T-helper 22 cell (primary cell): ENCODE measurements at places on chromosomes 16 and 17.

- DNase-seq = peak; percentile 51
Observed at GRCh38 chr16:30458561-30459394, 13.1 kb upstream of the SEPHS2 start.

DNA sequence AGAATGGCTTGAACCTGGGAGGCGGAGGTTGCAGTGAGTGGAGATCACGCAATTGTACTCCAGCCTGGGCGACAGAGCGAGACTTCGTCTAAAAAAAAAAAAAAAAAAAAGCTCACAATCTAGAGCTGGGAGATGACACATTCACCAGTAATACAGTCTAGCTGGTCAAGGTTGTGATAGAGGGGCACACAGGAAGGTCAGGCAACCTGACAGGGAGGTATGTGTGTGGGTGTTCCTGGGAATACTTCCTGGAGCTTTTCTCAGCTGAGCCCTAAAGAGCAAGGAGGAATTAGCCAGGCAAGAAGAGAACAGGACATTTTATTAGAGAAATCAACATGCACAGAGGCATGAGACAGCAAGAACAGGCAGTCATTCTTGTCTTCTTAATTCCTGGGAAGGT is 216.7 kb downstream of the SHISA9 start:
- no peak for DNase-seq

DNA sequence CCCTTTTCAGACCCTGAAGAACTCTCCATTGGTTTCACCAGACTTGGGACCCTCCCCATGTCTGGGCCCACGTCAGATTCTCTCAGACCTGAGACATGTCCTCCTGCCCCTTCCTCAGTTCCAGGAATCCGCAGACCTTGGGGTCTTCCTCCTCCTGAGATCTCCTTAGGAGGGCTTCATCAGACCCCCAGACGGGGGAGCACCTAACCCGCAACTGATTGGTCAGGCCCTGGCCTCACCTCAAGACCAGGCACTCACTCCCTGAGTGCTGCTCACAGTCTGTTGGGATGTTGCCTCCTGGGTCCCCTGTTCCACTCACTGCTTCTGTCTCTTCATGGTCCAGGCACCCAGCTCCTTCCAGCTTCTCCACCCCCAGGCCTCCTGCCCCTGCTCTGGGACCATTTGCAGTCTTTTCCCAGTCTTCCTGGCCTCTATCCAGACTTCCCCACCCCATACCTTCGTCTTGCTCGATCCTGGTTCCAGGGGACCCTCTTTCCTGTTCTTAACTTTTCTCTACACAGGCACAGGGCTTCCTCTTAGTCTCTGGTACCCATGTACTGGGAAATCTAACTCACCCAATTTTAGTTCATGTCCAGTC is 1.2 kb downstream of the GID4 start:
- no peak for DNase-seq

GRCh38 chr16:73289232-73289631 is 241.3 kb upstream of the ZFHX3 start:
- no peak for DNase-seq

GRCh38 chr16:87058728-87059250 is 258.4 kb downstream of the C16orf95 start:
- no peak for DNase-seq

- no peak for DNase-seq
Observed at GRCh38 chr16:87740909-87741424, 24.8 kb downstream of the KLHDC4 start.

GRCh38 chr17:6497496-6498221 is 53.4 kb downstream of the PIMREG start:
- DNase-seq = no peak

DNA sequence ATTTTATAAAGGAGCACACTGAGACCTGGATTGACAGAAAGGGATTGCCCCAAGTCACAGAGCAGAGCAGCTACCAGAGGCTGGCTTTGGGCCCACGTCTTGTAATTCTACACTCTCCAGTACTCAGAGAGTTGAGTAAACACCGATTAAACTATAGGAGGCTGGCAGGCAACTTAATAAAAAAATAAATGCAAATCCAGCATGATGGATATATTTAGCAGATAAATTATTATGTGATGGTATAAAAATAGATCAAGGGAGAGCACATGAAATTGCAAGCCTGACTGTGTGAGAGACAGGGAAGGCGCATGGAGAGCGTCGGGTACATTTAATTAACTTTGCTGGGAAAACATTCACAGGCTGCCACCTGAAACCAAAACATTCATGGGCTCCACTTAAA is 87.7 kb upstream of the CCL2 start:
- no peak for DNase-seq

DNA sequence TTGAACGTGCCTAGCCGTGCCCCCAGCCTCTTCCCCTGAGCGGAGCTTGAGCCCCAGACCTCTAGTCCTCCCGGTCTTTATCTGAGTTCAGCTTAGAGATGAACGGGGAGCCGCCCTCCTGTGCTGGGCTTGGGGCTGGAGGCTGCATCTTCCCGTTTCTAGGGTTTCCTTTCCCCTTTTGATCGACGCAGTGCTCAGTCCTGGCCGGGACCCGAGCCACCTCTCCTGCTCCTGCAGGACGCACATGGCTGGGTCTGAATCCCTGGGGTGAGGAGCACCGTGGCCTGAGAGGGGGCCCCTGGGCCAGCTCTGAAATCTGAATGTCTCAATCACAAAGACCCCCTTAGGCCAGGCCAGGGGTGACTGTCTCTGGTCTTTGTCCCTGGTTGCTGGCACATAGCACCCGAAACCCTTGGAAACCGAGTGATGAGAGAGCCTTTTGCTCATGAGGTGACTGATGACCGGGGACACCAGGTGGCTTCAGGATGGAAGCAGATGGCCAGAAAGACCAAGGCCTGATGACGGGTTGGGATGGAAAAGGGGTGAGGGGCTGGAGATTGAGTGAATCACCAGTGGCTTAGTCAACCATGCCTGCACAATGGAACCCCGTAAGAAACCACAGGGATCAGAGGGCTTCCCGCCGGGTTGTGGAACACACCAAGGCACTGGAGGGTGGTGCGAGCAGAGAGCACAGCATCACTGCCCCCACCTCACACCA is 724 bp downstream of the GAA start:
- no peak for DNase-seq

DNA sequence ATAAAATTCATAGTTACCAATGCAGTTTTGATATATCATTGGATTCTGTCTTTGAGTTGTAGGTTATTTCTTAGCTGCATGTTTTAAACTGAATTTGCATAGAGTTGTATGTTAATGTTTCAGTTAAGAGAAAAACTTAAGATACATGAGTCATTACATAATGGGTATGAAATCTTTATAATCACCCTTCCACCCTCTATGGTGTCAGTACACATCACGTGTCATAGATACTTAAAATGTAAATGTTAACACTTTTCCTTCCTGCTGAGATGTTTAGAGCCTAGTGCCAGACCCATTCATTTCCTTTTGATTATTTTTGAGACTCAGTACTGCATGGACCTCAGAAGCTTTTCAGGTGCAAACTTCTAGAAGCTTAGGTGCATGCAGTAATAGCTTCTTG is 20.5 kb downstream of the ZNF207 start:
- DNase-seq = no peak

- no peak for DNase-seq
Observed at GRCh38 chr17:79803421-79803996, 6.6 kb upstream of the CBX8 start.

GRCh38 chr17:82518826-82519810 is at the start of gene FOXK2:
Gene FOXK2, plus strand, starts transcription at chr17:82519732. Its CDS starts 157 bp downstream, at chr17:82519889.
- DNase-seq = peak; percentile 91

- no peak for DNase-seq
Observed at GRCh38 chr17:1959871-1960544, 65.1 kb downstream of the RTN4RL1 start.

DNA sequence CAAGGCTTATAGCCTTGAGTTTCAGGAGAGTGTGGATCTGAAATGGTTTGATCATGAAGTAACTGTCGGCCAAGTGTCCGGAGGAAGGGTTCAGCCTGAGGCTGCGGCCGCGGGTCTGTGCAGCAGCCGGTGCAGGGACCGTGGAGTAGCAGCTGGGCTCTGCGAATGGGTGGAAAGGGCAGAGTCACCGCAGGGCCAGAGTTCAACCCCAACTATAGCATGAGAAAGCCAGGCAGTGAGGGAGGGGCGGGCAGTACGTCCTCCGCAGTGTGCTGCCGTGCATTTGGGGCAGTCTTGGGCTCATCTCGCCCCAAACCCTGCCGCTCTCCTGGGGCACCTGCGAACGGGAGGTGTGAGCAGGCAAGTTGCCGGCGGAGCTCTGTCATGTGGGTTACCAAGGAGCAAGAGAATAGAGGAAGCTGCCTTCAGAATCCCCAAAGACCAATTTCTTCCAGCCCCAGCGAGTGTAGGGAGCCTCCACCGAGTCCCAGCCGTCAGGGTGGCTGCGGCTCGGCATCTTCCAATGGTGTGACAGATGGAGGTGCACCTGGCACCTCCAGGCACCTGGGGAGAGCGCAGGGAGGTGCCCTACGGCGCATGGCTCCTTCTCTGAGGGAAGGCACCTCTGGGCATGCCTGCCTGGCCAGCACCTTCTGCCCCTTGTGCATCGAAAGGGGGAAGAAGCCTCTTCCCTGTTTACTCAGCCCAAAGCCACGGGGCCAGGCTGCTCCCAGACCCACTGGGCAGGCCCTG is 87.3 kb downstream of the RPA1 start:
- DNase-seq = no peak

GRCh38 chr17:78432226-78433012 is 54.0 kb downstream of the PGS1 start:
- no peak for DNase-seq

- DNase-seq = no peak
Observed at GRCh38 chr16:11708421-11708820, 34.2 kb downstream of the TXNDC11 start.

GRCh38 chr16:52408191-52408845 is 138.6 kb downstream of the TOX3 start:
- DNase-seq = no peak

- peak; percentile 61 for DNase-seq
Observed at GRCh38 chr16:30958175-30959079, 873 bp downstream of the SETD1A start.

DNA sequence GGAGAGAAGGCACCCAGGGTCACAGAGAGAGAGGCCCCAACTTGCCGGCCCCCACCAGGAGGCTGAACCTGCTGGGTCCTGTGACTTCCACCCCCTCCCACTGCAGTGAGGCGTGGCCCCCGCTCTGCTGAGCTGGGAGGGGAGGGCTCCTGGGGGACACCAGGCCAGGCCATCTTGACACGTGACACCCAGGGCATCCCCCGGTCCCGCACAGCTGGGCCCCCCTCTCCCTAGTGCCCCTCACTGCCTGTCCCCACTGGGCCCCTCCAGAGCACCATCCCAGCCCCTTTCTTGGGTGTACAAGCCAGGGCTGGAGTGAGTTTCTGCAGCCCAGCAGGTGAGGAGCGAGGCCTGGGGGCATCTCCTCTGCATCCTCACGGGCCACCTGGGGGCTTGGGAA is 12.4 kb downstream of the UBALD1 start:
- no peak for DNase-seq

DNA sequence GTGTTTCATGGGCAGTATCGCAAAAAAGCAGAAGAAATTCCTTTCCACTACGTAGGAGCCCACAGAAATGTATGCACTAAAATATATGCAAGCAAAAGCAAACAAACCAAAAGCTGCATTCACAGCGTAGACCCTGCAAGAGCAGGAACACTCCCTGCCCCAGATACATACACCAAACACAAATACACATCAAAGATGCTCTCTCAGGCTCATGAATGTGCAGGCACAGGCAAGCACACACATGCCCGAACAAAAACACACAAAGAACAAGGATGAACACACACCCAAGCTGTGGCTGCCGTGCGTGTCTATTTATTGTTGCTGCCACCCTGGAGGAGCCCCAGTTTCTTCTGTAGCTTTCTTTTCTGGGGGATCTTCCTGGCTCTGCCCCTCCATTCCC is 1.7 kb downstream of the NUPR1 start:
- DNase-seq = no peak

DNA sequence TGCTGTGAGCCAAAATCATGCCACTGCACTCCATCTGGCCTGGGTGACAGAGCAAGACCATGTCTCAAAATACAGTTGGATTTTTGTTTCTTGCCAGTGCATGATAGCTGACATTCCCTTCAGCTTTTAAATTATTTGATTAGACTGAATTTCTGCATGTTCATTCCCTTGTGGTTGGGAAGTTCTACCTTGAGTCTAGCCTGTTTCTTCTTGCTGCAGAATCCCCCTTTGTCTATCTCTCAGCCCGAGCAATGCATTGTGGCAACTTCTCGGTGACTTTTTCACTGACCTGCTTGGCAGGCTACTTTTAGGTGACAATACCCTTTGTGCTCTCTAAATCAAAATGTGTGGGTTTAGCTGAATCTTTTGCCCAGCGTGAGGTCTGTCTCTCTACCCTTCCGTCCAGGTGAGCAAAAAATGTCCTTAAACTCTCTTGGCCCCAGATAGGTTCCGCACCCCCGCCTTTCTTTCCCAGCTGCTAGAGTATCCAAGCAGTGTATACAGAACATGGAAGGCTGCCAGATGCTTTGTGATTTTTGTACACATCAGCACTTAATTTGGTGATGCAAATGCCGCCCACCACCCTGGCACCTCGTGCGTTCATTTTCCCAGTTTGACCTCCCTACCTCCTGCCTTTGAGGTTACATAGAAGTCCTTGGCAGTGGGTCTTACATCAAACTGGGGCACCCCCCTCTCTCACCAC is 130.2 kb downstream of the ABCC6 start:
- DNase-seq = no peak
